K562 (cell line): ENCODE measurements at places on chromosomes 5 and 9. TPM values are rescaled to one million over a fixed set of nuclear protein-coding genes. Genes with fewer than 3 reads are reported as not detected.

SLC4A9 gene
- not detected in 2 replicates for total RNA-seq

GFI1B gene
- total RNA-seq = 73.4 and 75.7 TPM in 2 replicates

UBE2B gene
- total RNA-seq = 73.1 and 75.5 TPM in 2 replicates

SUSD3 gene
- total RNA-seq = 16.9 and 18.7 TPM in 2 replicates

KLF9 gene
- 9.8 and 11.9 TPM in 2 replicates for total RNA-seq

ACOT12 gene
- not detected in 2 replicates for total RNA-seq

DNA sequence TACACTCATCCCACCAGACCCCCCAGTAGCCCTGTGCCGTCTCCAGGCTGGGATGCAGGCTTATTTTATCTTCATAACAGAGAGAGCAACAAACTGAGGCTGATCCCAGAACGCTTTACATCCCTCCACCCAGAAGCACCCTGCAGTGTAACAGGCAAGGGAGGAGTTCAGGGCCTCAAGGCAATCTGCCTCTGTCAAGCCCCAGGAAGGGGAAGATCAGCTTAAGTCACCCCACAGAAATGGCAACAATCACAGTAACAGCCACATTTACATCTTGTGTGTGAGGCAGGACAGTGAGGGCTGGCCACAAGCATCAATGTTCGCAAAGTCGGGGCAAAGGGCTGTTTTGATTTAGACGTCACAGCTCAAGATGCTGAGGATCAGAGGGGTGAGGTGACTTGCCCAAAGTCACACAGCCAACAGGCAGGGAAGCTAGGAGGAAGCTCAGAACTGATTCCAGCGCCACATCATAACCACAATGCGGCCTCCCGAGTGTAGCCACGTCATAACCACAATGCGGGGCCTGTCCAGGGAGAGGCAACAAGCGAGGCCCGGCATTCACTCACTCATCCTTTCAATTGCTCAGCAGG lies 14.4 kb downstream of the STK10 start:
- no peak for DNase-seq

- DNase-seq = no peak
These were observed 26.5 kb upstream of the PCSK1 start for GRCh38 chr5:96459313-96460121.

DNA sequence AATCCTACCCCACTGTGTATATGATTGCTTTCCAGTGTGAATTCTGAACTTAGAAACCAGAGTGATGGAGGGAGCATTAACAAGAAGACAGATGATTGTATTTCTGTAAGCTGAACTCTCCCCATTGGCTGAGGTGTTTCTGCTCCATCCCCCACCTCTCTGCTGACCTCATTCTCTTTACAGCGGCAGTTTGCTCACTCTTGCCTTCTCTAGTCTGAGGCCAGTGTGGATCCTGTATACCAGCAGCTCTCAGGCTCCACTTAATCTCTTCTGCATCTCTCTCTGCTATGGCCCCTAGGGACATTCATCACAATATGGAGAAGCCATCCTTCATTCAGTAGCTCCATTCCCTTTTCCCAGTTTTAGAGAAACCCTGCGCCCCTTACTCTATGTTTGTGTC lies 358.8 kb downstream of the MAN2A1 start:
- DNase-seq = no peak

DNA sequence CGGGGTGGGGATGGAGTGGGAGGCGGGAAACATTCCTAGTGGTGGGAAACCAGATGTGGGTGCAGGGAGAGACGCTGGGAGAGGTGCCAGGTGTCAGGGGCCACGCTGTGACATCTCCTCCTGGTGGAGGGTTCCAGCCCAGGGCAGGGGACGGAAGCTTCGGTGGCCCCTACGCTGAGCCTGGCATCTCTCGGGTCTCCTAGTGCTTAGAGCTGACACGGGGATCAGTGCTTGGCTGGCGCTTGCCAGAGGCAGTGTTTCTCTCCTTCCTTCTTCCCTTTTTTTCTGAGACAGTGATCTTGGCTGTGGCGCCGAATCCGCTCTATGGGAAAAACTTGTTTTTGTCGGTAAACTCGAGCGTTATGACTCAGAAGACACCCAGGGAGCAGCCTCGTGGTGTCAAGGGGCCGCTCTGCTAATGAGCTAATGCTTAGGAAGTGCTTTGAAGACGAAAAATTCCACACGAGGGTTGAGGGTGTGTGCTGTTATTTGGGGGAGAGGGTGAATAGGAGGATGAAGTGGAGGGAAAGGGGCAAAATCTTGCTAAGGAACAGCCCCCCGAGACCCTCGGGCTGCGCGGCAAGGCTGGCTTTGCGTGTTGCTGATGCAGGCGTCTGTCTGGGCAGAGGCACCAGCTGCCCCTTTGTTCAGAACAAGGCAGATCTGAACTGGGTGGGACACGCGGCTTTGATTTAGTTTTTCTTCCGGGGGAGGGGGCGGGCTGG lies 20.4 kb upstream of the IER5L start:
- DNase-seq = no peak

GRCh38 chr9:72930828-72931227 lies 22.0 kb downstream of the ALDH1A1 start:
- DNase-seq = no peak
